ENCODE measurements at places on chromosomes 1 and 21.

DNA sequence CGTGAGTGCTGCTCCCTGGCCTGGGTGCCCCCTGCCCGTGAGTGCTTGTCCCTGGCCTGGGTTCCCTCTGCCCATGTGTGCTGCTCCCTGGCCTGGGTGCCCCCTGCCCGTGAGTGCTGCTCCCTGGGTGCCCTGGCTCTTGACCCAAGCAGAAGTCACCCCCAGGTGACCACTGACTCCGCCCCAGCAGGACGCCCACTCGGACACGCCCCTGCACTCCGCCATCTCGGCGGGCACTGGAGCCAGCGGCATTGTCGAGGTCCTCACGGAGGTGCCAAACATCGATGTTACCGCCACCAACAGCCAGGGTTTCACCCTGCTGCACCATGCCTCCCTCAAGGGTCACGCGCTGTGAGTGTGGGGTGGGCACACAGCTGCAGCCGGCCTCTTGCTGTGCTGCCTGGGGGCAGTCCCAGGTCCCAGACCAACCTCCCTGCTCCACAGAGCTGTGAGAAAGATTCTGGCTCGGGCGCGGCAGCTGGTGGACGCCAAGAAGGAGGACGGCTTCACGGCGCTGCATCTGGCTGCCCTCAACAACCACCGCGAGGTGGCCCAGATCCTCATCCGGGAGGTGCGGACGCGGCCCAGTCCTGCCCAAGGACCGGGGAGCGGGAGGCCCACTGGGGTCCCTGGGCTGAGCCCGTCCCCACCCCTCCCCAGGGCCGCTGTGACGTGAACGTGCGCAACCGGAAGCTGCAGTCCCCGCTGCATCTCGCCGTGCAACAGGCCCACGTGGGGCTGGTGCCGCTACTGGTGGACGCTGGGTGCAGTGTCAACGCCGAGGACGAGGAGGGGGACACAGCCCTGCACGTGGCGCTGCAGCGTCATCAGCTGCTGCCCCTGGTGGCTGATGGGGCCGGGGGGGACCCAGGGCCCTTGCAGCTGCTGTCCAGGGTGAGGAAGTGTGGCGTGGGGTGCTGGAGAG, 3.9 kb upstream of the MMP23B start:
- peak; percentile 48 for DNase-seq

DNA sequence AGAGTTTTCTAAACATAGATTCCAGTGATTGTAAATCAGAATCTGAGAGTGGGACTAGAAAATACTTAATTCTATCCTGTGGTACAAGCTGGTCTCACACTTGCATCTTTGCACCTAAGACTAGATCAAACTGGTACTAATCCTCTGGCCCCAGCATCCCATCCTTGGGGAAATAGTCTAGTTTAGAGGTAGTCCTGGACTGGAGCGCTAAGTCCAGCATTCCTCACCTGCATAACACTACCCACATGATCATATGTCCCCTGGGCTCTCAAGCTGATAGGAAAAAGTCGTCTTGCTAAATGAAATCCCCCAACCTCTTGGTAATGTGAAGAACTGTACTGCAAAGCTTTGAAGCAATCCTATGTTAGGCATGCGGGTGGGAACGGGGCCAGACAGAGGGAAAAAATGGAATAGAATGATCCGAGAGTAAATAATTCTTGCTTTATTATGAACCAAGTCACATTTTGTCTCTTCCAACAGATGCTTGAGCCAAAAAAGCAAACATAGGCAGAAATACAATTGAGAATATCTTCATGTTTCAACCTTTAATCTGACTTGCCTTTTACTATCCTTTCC, 4.8 kb downstream of the COX20 start:
- no peak for DNase-seq

GRCh38 chr1:158285756-158286241, 3.9 kb upstream of the CD1C start:
- no peak for DNase-seq

DNA sequence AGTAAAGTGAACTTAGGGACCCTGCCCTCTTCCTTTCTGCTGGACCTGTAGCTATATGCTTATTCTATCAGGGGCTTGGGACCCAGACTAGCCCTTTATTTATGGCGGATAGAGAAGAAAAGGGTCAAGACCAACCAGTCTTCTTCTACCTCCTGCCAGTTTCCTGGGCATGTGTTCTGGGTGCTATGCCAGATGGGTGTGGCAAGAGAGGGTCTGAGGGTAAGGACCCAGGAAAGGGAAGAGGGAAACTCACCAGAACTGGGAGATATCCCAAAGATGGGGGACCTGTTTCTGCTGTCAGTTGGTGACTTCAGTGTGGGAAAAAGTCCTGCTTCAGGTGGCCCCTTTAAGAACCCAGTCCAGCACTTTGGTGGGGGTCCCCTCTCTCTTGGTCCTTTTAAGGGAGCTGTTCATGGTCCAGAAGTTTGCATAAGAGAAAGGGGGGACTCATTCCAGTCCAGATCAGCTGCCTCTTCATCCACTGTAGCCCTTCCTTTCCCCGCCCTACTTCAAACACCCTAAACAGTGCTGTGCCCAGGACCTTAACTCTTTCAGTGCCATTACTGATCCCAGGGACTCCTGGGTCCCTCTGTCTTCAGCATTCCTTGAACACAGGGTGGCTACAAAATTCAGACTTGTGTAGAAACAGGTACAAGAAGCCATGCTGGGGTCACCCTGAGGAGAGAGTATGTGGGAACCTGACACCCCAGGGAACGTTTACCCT, 18.4 kb downstream of the SSR2 start:
- no peak for DNase-seq

DNA sequence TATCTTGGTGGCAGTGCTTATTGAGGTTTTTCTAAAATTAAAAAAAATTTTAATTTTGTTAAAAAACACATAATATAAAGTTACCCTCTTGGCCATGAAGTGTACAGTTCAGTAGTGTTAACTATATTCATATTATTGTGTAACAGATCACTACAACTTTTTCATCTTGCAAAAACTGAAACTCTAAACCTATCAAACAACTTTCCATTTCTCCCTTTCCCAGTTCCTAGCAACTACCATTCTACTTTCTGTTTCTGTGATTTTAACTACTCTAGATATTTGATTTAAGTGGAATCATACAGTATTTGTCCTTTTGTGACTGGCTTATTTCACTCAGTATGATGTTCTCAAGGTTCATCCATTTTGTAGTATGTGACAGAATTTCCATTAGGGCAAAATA, 55.5 kb downstream of the SLAMF6 start:
- no peak for DNase-seq

DNA sequence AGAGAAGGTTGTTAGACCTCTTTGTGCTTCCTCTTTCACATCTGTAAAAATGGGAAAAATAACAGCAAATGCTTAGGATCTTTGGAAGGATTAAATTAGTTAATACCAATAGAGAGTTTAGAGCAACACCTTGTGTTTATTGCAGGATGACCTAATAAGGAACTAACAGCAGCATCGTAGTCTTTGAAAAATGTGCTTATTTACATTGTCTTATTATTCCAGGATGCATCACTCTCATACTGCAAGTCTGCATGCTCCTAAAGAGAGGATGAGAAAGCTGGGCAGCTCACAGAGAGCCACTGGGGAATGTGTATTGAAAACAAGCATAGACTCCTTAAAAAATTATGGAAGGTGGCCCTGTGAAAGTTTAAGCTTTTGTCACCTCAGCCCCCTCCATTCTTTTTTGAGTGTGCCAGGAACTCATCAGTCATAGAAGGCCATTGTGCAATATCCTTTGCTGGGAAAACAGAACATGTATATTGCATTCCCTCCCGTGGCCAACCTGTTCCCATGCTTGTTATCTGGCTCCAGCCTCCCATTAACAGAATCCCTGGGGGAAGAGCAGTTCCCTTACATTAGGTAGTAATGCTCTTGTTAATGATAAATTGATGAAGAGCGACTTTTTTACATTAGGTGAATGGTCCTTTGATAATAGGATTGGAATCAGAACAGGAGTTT, 180.7 kb downstream of the ZNF326 start:
- DNase-seq = no peak

DNA sequence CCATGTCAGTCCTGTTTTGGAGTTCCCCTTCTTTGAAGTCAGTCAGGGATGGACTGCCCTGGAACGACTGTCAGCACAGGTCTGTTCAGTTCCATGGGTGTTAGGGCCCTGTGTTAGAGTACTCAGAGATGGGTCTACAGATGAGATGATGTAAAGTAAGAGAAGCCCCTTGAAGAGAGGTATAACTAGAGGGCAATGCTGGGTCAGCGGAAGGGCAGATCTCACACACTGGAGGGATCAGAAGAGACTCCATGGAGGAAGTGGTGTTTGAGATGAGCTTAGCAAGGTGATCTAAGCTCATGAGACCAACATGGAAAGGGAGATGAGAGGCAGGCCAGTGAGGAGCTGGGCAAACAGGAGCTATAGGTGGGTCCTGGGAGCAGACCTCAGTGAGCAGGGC, 7.6 kb downstream of the PPFIA4 start:
- DNase-seq = peak; percentile 25

DNA sequence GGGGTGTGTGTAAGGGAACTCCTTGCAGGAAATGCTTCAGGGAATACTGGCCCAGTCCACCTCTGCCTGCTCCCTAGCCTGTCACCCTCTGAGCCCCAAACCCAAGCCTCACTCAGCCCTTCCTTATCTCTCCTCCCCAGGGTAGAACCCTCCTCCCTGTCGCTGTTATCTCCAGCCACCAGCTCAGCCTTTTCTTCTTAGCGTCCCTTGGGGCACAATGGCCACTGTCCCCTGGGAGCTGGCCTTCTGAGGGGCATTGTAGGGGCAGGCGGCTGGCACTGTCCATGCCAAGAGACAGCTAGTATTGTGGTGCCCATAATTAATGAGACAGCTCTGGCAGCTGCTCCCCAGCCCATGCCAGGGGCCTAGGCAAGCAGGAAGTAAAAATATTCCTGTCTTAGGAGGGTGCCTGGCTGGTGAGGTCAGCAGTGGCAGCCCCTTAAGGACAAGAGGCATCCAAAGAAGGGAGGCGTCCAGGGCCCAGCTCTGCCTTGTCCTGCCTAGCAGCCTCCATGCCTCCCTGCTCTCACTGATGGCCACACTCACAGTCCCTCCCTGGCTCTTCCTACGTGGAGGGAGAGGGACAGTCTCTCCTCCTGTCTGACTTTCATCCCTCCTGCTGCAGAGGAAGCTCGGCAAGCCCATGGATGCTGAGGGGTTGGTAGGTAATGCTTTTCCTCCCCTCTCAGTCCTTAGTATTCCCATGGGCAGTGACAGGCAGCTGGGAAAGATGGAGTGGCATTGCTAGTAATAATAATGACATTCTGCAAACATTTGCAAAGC, 37.5 kb downstream of the KCNQ4 start:
- DNase-seq = no peak

DNA sequence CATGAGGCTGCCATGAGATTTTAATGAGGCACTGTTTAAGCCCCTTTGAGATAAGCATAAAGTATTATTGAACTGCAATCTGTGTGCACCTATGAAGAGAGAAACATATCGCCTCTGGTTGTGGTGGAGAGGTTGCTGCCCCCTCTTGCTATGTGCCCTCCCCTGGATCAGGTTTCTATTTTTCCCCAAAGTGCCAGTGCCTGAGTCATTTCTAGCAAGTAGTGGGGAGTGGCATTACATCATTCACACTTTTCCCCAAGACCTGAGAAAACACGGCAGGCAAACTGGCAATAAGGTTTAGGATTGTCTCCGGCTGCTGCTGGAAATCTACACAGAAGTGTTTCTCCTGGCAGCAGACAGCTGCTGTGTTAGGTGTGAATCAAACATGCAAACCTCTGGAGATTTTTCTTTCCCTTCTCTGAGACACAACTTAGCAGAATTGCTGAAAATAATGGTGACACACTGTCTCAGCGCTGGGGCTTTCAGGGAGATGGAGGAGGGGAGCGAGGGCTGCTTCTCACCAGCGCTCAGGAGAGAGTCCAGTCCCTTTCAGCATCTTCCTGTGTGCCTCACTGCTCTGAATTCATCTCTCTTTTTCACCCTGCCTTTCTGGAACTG, 13.7 kb upstream of the RGS16 start:
- DNase-seq = peak; percentile 74

GRCh38 chr1:88773540-88774150, 89.6 kb downstream of the PKN2 start:
- DNase-seq = no peak

- DNase-seq = no peak
These were observed 146.3 kb downstream of the C1orf94 start for GRCh38 chr1:34322969-34323368.

DNA sequence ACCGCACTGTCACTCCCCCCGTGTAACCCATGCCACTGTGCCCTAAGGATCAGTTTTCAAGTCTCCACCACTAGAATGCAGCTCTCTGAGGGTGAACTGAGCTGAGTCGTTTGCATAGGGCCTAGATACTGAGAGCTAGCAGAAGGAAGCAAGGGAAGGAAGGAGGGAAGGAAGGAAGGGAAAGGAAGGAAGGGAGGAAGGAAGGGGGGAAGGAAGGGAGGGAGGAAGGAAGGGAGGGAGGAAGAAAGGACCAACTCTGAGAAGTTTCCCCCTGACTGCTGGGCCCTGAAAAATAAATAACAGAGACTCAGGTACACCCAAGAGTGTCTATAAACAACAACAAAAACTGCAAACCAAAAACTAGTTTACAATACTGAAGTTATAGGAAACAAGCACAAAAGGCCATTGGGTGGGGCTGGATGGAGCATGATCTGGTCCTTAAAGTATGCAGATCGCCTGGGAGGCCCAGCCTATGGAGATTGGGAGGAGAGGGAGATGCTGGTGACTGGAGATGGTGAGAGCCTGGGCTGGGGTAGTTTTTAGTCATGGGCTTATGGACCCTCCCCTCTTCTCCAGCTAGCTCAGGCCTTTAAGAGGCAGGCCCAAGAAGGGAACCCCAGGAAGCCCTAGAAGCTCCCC, 1.7 kb upstream of the MRPS15 start:
- DNase-seq = no peak

DNA sequence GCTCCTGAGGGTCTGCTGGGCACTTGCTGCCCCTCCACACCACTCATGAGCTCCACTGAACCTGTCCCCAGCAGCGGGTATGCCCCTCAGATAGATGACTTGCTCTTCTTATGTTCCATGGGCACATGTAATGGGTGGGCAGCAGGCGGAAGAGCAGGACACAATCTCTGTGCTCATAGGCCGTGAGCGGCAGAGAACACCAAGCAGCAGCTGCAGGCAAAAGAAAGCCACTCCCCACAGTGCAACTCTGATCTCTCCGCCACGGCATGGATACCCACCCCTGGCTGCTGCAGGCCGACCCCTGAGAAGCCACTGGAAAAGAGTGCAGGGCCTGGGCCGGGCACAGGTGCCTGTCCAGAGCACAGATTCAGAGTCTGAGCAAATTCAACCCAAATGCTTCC, 135.2 kb upstream of the RUNX3 start:
- no peak for DNase-seq

- DNase-seq = no peak
These were observed 10.6 kb upstream of the KIFAP3 start for GRCh38 chr1:170085091-170085490.

GRCh38 chr21:36044056-36044455, 16.3 kb downstream of the SETD4 start:
- DNase-seq = no peak

- peak; percentile 69 for DNase-seq
These were observed 166.7 kb downstream of the ADGRL4 start for GRCh38 chr1:78839704-78840277.

- peak; percentile 97 for DNase-seq
These were observed 25.3 kb downstream of the A3GALT2 start for GRCh38 chr1:33295450-33296081.

DNA sequence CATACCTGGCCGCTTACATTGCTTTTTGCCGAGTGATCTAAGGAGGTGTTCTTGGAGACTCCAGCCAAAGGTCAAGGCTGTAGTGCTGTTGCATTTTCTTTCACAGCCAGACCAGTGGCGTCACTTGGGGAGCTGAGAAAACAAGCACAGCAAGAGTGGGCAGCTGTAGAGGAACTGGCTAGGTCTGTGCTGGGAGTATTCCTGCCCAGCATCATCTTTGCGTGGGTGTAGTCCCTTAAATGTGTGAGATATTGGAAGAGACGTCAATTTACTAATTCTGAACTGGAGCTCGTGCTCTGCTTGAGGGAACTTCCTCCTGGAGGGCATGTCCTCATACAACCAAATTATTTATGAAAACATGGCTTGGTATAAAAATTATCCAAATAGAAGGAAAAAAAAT, 10.2 kb downstream of the UBIAD1 start:
- DNase-seq = no peak

All from endodermal cell (in vitro differentiated cells).